ENCODE measurements at places on chromosomes 2 and 18.
A peak's percentile ranks its signal among the peaks of the same experiment; 100 is the strongest.

GRCh38 chr18:79879566-79879965, 71.9 kb downstream of the SLC66A2 start:
- DNase-seq: no peak

GRCh38 chr2:178530625-178531142, 50.4 kb downstream of the PLEKHA3 start:
- DNase-seq: no peak

DNA sequence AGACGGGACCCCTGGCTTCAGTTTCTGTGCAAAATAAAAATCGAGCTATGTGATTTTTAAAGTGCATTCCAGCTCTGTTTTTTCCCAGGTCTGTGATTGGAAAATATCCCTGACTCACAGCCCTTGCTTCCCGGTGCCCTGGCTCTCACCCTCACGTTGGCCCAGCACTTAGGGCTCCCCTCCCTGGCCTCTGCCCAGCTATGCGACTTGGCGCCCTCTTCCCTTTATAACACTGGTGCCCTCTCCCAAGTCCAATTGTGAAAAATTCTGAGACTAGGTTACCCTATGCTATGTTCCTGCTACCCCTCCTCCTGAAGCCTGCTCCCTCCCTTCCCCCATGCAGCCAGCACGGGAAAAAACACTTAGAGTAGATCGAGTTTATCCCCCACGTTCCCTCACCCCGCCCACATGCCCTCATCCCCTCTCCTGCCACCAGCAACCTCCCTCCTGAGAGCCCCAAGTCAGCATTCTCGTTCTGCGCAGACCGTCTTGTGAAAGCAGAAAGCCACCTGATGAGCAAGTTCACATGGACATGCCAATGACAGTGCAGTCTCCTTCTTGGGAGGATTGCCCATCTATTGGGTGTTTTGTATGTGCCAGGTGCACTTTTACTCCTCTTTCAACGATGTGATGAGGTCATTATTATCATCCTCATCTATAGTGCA, 228.8 kb downstream of the VAPA start:
- DNase-seq: no peak

DNA sequence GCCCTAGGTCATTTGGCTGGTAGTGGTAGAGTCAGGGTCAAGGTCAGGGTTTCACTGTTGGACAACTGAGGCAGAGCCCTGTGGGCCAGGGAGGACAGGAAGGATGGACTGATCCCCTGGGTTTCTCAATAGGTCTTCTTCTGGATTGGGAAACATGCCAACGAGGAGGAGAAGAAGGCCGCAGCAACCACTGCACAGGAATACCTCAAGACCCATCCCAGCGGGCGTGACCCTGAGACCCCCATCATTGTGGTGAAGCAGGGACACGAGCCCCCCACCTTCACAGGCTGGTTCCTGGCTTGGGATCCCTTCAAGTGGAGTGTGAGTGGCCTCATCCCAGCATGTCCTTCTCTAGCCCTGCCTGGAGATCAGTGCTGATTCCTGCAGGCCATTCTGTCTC, 18.1 kb downstream of the VIL1 start:
- DNase-seq: no peak

GRCh38 chr2:37276291-37276690, 44.8 kb downstream of the NDUFAF7 start:
- DNase-seq: no peak

- DNase-seq: no peak
Measured at GRCh38 chr2:112918256-112918655, 7.3 kb downstream of the IL37 start.

DNA sequence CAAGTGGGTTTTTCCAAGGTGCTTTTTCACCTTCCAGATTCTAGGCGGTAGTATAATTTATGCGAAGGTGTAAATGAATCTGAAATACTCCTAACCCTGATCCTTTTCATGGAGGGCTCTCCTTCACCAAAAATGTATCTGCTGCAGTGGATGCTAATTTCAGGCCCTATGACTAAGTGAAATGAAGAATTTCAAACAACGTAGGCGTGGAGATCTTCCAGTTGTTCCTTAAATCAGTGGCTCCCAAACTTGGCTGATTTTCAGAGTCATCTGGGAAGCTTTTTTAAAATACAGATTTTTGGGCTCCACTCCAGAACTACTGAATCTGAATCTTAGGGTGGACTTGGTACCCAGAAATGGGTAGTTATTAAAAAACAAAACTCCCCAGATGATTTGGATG, 5.5 kb downstream of the GCKR start:
- DNase-seq: no peak

DNA sequence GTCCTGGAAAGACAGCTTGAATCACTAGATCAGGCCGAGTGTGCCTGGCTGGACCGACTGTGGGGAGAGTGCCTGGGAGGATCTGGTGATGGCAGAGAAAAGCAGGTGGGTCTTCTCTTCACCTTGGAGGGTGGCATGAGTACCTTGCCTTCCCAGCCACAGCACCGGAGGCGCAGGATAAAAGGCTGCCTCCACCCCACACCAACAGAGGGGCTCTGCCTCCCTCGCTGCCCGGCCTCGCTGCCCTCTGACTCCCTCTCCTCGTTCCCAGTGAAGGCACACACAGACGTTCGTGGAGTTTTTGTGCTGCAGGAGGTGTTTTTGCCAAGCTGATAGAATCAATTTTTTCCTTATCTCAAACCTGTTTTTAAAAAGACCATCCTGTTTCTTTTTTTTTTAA, 71.4 kb upstream of the HAAO start:
- DNase-seq: no peak

- DNase-seq: no peak
Measured at GRCh38 chr2:229800997-229801754, 86.8 kb upstream of the DNER start.

DNA sequence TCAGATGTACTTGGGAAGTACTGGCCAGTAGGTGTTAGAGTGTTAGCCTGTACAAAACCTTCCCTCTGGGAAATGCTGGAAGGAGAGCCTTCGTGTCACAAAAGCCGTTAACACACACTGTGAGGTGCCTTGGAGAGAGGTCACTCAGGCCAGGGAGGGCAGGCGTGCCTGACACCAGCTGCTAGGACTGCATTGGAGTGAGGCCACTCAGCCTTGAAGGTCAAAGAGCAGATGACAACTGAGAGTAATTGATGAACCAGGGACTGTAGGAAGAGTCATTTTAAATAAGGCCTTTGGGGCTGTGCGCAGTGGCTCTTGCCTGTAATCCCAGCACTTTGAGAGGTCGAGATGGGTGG, 45.4 kb downstream of the ASAP2 start:
- no peak for DNase-seq

- no peak for DNase-seq
Measured at GRCh38 chr18:44924785-44925499, 244.3 kb downstream of the SETBP1 start.

GRCh38 chr18:11108947-11109346, 40.4 kb downstream of the PIEZO2 start:
- DNase-seq: no peak

DNA sequence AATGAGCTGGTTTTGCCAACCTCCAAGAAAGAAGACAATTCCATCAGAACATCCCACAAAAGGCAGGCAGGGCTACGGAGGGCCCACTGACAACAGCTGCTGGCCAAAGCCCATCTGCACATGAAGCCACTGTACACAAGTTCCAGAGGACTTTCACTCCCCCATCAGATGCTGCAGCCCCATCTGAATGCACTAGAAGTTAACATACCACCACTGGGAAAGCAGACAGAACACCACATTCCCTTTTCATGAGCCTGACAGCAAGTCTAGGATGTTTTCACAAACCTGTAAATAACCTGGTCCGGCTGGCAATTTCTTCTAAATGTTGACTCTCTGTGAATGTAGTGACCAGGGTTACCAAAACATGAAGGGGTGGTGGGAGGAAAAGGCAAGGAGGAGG, 41.5 kb downstream of the CCBE1 start:
- no peak for DNase-seq

- no peak for DNase-seq
Measured at GRCh38 chr2:10221443-10221842, 81.3 kb upstream of the HPCAL1 start.

GRCh38 chr2:8270699-8271098, 411.2 kb upstream of the ID2 start:
- DNase-seq: no peak

DNA sequence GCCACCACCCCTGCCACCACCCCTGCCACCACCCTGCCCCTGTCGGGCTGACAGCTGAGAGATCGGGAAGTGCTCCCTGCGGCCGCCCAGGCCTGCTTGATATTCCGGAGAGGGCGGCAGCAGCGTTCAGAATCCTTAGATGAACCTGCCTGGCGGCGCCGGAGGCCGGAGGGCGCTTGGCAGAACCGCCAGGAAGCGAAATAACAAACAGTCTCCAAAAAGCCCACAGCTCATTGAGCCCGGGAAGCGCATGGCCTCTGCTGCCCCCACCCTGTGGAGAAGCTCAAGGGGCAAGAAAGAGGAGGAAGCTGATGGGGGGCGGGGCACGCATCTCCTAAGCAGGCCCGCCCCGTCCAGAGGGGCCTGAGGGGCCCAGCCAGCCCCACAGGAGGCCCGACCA, 92.2 kb upstream of the MBOAT2 start:
- peak; percentile 60 for DNase-seq

- peak; percentile 79 for DNase-seq
Measured at GRCh38 chr18:48300463-48300961, 108.7 kb downstream of the ZBTB7C start.

GRCh38 chr2:118102433-118103082, 14.3 kb downstream of the INSIG2 start:
- no peak for DNase-seq

DNA sequence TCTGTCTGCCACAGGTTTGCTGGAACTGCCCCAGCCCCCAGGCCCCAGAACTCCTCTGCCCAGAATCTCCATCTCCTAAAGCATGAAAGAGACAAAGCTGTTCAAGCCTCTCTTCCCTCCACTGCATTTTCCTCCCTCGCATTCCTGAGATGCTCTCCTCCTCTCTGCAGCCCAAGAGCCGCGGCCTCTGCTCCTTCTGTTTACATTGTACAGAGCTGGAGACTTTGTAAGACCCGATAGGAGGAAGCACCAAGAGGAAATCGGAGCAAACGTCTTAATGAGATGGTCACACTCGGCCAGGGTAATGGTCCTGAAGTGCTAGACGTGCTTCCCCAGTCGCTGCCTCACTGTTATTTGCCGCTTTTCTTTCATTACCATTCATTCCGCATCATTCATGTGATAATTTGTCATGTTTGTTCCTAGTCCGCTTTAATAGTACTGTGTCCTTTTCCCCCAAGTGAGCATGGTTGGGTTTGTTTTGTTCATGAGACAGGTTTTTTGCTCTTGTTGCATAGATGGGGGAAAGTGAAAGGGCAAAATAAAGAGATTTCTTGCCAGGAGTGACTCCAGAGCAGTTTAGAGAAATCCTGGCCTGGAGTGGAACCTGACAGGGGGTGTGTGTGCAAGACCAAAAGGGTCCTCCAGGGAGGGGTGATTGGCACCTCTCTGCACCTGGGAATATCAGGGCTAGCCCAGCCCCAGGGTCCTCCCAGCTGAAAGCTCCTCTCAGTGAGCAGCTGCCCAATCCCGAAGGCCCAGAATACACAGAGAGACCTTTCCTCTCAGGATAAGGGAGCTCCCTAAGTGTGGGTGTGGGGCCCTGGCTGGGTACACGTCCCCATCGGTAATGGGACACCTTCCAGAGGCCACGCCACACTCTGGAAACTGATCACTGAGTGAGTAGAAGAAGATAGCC, 44.9 kb upstream of the ID2 start:
- DNase-seq: no peak

GRCh38 chr2:144645083-144645778, 125.3 kb upstream of the ZEB2 start:
- DNase-seq: no peak

GRCh38 chr2:98518101-98518500, 73.4 kb downstream of the INPP4A start:
- DNase-seq: no peak

- no peak for DNase-seq
Measured at GRCh38 chr2:83757329-83757728, 701.8 kb downstream of the SUCLG1 start.

GRCh38 chr2:75598589-75599155, 37.9 kb upstream of the EVA1A start:
- no peak for DNase-seq

DNA sequence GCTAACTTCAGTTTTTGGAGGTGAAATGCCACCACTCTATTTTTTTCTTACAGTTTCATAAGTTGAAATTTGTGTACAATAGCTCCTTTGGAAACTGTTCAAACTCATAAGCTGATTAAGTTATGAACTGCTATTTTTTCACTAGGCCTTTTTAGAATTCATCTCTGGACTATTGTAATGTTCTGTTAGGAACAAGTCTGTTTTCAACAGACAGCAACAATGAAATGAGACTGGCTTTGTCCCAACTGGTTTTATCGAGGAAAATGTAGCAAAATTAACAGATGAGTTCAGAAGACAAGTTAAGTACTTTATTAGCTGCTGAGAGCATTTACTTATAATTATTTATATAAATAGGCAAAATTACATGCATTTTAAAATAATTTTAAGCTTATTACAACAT, 310.6 kb downstream of the ZNF804A start:
- no peak for DNase-seq

DNA sequence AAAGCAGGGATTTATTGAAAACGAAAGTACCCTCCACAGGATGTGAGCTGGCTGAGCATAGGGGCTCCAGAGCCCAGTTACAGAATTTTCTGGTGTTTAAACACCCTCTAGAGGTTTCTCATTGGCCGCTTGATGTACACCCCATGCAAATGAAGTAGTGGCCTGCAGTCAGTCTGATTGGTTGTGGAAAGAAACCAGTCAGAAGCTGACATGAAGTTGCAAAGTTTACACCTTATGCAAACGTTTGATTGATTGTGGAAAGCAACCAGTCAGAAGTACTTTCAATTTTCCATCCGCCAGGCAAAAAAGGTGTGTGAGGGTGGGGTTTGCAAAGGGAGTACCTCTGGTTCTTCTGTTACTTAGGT, 62.3 kb downstream of the VWA3B start:
- no peak for DNase-seq

DNA sequence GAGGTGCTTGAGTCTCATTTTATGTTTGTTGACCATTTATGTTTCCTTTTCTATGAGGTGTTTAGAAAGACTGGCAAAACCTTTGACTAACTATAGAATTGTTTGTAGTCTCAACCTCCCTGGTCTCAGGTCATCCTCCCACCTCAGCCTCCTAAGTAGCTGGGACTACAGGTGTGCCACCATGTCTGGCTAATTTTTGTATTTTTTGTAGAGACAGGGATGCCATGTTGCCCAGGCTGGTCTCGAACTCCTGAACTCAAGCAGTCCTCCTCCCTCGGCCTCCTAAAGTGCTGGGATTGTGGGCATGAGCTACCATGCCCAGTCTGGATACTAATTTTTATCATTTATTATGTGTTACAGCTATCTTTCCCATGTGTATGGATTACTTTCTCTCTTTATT, 67.8 kb downstream of the EML4 start:
- DNase-seq: no peak

DNA sequence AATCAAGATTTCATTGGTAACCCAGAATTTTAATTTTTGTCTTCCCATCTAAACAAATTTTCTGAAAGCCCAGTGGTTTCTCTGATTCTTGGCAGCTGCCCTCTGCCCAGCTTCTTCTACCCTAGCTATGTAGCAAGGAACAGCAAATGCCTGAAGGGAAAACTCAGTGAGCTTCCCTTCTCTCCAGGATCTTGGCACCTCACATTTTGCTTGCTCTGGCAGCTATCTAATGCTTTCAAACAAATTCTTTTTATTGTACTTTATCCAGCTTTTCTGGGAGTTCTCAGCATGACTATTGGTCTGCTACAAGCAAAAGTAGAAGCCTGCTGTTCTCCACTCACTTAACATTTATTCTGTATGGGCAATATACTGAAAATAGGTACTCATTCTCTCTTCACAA, 18.3 kb upstream of the GFPT1 start:
- DNase-seq: no peak

GRCh38 chr2:240424341-240425235, 10.9 kb upstream of the GPC1 start:
- DNase-seq: no peak

Data from DMS153 (cell line).